ENCODE measurements at places on chromosomes 13 and 19.
A peak's percentile ranks its signal among the peaks of the same experiment; 100 is the strongest.

GRCh38 chr13:68439817-68440216 lies 1209.7 kb upstream of the PCDH9 start:
- peak; percentile 21 for DNase-seq

DNA sequence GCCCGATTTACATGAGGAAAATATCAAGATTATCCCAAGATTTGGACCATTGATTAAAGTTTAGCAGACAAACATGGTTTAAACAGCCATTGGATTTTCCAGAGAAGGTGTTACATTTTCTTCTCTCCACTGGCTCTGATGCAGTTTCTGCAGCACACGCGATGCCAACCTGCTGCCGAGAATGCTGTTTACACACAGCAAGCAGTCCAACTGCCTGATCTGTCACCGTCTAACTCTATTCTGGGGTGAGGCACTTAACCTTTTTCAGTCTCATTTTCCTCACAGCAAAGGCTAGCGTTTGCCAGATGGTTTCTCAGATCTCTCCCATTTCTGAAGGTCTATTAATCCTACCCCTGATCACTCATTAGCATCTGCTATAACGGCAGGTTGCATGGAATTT lies 763.5 kb upstream of the GPC6 start:
- no peak for DNase-seq

GRCh38 chr13:111508164-111508870 lies 187.9 kb downstream of the TEX29 start:
- no peak for DNase-seq

DNA sequence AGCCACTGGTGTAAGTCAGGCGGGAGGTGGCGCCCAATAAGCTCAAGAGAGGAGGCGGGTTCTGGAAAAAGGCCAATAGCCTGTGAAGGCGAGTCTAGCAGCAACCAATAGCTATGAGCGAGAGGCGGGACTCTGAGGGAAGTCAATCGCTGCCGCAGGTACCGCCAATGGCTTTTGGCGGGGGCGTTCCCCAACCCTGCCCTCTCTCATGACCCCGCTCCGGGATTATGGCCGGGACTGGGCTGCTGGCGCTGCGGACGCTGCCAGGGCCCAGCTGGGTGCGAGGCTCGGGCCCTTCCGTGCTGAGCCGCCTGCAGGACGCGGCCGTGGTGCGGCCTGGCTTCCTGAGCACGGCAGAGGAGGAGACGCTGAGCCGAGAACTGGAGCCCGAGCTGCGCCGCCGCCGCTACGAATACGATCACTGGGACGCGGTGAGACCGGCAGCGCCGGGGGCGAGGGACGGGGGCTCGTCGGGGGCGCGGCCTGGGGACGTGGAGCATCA lies at the start of gene ALKBH7:
TSS of gene ALKBH7 (plus strand) at position 201 of the 502 bp plus-strand sequence. CDS start at position 228, 27 bp downstream.
- peak; percentile 100 for DNase-seq

GRCh38 chr19:49635530-49636232 lies 4.3 kb downstream of the RRAS start:
- DNase-seq, result no peak

DNA sequence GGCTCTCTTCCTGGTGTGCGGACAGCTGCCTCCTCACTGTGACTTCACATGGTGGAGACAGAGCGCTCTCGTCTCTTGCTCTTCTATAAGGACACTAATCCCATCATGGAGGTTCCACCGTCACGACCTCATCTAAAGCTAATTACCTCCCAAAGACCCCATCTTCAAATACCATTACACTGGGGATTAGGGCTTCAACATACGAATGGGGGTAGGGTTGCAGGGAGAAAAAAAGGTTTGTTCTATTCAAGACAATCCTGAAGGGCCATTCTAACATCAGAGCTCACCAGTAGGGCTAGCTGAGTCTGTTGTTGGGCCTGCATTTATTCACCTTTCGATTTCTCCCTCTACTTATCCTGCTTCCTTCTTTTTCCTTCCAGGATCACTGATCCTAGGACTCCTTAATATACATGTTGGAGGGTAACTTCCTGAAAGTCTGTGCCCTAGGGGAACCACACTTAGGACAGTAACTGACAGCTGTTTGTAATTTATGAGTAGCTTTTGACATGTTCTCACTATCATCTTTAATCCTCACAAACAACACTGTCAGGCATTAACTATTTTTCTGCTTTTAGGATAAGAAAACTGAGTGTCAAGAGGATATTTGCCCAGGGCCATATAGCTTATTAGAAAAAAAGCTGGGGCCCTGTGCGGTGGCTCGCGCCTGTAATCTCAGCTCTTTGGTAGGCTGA lies 18.8 kb upstream of the GTF2F2 start:
- DNase-seq, result no peak

- DNase-seq, result no peak
These were observed 28.0 kb downstream of the MAB21L1 start for GRCh38 chr13:35448465-35448864.

- DNase-seq, result no peak
These were observed 315 bp downstream of the ZNF492 start for GRCh38 chr19:22634450-22634827.

- DNase-seq, result no peak
These were observed 6.4 kb downstream of the MOB3A start for GRCh38 chr19:2089727-2090053.

GRCh38 chr19:31539386-31539785 lies 190.2 kb upstream of the TSHZ3 start:
- DNase-seq, result no peak

- DNase-seq, result peak; percentile 80
These were observed 4.2 kb upstream of the TNFSF11 start for GRCh38 chr13:42569576-42570344.

GRCh38 chr13:112693831-112694497 lies 4.1 kb downstream of the ATP11A start:
- peak; percentile 82 for DNase-seq

GRCh38 chr13:25660996-25661395 lies 289.2 kb downstream of the ATP8A2 start:
- no peak for DNase-seq

DNA sequence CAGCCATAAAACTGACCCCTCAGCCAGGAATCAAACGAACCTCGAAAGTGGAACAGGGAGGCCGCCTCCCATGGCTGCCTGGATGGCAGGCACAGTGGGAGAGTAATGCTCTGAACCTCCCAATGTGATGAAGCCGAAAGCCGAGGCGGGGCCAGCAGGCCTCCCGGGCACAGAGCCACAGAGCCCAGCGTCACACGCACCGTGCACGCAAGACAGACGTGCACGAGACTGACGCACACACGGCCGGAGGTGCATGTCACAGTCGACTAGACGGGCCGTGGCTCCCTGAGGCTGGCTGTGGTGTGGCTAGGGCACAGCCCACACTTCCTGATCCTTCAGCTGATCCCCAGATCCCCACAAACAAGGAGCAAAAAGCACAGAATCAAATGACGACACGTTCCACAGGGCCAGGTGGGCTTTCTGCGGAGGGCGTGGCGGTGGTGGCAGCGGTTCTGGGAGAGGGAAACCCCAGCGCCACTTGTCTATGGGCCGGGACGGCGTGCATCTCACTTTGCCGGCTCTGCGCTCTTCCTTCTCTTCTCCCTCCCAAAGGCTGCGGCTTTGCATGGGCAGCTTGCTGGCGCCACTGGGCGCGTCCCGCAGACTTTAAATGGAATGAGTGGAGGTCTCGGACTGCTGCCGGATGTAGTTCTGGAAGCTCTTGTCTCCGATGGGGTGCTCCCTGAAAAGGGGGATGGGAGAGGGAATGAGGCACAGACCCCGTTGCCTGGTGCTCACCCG lies 5.0 kb upstream of the C13orf46 start:
- no peak for DNase-seq

DNA sequence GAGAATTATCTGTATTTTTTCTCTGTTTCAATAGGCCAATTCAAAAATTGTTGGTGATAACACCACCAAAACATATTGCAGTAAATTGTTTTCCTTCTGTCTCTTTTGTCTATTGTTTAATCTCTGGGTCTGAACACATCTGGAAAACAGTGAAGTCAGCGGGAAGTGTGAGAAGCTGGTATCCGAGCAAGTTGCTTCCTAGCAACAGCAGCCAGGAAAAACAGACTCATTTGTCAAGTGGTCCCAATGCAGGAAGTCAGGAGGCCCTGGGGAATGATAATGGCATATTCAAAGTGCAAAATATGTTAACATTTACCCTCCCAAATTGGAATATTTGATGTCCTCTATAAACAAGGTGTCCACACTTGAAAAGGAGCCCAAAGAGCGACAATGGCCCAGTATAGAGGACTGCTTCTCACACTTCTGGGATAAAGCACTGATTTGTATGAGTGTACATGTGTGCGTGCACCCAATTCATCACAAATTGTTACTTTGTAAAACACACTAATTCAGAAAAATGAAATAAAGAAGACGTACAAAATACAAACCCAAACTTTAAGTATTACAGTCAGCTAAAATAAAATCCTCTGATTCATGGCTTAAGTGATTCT lies 515.0 kb downstream of the TBC1D4 start:
- DNase-seq, result no peak

DNA sequence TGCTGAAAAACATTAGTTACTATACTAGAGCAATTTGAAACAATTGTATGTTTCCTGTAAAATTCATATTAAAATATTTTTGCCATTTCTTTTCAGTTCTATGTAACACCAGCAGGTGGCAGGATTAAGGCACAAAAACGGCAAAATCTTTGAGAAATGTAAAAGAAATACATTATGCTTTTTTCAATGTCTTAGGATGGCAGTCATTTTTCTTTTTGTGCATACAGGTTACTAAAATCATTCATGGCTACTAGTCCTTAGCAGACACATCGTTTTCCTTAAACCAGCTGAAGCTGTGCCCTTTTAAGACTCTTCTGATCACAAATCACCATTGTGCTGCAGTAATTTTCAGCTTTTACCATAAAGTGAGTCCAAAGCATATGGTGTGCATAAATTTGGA lies 800.7 kb upstream of the SLITRK5 start:
- DNase-seq, result peak; percentile 1

- DNase-seq, result no peak
These were observed 110.5 kb upstream of the SLITRK1 start for GRCh38 chr13:83992566-83993358.

- no peak for DNase-seq
These were observed 17.4 kb upstream of the IRS2 start for GRCh38 chr13:109803825-109804224.
